CD4-positive, alpha-beta T cell treated with Interleukin-17A for 1 hour (primary cell): ENCODE measurements at places on chromosomes 11 and 22.

DNA sequence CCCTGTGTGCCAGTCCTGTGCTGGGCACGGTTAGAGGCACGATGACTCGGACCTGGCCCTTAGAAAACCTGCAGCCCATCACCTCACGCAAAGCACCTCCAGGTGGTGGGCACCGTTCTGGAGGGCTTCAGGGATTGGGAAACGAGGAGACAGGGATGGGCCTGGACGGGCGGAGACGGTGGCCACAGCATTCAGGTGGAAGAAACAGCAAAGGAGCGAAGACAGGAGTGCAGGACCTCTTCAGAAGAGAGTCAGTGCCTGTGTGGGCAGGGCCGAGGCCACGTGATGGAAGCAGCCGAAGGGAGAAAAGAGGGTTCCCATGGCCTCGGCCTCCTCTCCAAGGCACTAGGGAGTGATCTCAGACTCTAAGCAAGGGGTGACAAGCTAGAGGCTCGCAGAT, 8.1 kb upstream of the SLC22A12 start:
- no peak for DNase-seq

DNA sequence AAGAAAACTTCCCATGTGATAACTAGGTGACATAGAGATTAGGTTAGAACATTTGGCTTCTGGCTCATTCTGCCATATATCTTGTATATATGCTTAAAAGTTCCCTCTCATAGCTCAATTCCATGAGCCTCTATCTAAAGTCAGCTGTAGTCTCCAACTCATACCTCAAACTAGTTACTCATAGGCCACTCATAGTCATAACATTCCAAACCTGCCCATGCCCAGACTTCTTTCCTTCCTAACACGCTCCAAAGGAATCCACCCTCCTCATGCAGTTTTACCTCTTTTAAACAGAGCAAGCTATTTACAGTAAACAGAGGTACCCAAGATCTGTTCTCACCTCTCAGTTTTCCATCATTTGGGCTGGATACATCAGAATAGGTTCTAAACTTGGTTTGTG, 39.4 kb downstream of the GLYATL2 start:
- DNase-seq = no peak

DNA sequence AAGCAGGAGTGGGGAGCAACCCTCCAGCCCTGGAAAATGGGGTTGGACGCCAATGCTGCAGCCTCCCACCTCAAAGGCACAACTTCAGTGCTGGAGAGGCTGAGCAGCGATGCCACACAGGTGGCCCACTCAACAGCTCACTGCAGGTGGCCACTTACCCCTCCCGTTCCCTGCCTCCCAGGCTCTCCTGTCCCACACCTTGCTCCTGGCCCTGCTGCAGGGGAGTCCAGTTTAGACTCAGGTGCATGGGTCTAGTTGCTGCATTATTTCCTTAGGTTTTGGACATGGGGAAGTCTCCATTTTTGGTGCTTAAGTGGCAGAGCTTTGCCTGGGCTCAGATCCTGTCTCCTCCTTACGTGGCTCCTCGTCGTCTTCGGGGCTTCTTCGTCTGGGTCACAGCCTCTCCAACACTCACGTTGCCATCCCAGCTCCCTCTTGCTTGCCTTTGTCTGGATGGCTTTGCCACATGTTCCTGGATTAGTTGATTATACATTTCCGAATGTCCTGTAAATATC, 898.3 kb downstream of the BRD1 start:
- no peak for DNase-seq

- peak; percentile 79 for DNase-seq
These were observed 19.6 kb downstream of the C22orf23 start for GRCh38 chr22:37933711-37934376.

GRCh38 chr11:48006301-48006992, 26.1 kb downstream of the PTPRJ start:
- DNase-seq = peak; percentile 40

DNA sequence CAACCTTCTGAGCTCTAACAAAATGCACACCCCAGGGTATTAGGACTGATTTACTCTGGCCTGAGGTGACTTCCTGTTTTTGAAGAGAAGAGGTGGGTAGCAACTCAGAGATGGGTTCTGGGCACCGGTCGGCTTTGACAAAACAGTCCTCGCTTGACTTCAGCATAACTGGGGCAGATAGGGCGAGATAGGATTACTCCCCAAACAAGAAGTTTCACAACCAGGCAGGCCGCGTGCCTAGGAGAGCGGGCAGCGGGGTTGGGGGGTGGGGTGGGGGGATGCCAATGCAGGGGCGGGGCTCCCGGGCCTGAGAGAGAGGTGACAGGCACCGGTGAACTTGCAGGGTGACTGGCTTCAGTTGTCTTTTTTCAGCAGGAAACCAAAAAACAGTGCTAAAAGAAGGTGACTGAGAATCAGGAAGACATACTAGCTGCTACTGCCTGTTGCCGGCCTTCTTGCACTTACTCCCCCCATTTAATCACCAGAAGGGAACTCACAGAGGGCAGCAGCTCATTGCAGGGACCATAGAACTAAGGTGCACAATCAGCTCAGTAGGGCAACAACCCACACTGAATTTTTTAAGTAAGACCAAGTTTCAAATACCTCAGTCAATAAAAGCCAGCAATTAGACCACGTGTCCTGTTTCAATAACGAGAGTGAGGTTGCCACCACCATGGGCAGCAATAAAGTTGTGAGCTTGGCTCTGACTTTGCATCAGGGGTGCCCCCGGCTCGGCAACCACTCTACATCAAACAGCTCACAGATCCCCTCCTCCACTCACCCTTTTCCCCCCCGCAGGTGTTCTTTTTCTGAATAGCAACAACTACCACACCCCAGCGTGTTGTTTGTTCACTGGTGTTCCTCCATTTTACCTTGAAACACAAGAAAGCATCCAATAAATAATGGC, 37.2 kb upstream of the ETS1 start:
- peak; percentile 79 for DNase-seq

DNA sequence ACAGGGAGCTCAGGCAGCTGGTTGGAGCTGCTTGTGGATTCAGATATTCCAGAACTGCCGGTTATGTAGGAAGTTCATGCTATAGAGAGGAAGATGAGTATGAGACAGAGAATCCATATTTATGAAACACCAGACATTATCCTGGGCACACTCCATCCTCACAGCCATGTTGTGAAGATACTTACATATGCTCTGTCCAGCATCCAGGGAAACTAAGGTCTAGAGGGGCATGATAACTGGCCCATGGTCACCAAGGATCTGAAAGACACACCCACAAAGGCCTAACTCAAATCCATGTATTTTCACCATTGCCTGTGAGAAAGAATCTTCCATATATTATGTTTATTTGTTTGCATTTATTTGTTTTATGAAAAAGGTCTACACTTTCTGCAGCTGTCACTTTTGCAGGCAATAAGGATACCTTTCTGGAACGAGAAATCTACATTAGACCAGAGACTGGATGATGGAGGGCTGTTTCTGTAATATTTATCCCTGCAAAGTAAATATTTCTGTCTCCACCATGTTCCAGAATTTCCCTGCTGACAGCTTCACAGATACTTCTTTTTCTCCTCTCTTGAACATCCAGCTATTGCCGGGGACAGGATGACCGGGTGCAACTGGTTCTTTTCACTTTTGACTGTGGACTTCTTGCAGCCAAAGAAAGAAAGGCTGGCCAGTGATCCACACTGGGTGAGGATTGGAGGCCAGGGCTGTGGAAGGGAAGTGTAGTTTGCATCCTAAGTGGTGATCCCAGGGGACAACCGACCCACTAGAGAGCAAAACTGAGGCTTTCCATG, 145.9 kb upstream of the NAV2 start:
- DNase-seq = no peak

- DNase-seq = no peak
These were observed 2.4 kb upstream of the SCARF2 start for GRCh38 chr22:20439928-20440575.

DNA sequence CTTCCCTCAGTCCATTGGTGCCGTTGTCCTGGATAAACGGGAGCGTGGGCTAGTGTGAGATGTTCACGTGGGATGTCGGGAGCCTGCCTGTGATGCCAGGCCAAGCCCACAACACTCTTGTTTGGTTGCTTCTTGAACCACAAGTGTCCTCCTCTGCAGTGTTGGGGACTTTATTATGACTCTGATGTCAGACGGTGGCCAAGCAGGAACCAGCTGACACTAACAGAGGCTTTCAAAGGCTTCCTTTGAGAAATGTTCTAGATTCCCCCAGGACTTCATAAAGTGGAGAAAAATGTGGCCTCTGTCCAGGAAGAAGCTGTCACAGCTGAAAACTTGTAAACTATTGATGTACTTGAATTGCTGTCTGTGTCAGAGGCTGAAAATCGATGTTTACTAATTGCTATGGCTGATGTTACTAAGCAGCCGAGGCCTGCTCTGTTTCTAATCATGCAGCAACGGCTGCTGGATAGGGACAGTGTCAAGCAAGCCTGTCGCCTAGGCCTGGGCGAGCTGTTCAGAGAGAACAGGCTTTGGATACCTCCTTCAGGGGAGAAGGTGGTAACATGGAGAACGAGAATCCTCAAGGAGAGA, 131.7 kb downstream of the TBC1D22A start:
- DNase-seq = no peak

DNA sequence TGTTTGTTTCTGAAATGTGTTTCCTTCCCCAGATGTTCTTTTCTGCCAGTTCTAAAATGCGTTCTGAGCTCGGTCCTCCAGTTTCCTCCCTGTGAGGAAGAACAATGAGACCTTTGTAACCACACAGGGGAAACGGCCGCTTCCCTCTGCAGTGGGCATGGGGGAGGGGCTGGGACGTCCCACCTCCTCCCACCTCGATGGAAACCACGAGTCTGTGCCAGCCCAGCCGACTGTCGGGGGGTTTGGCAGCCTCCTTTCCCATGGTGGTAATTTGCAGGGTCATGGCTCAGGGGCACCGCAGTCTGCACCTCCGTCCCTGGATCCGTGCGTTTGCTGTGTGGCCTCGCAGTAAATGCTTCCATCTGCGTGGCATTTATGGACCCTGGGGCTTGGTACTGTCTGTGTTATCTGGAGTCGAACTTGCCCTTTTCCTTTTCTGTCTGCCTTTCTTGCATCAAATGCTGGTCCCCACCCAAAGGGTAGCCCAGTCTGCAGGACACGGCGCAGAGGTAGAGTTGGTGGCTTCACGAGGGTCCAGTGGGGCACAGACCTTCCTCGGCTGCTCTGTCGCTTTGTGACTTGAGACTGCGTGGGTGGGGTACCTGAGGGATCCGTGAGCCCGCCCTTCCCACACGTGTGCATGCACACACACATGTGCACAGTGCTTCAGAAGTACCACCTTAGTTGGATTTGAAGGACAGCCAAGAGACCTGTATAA, 16.1 kb downstream of the LRP5 start:
- no peak for DNase-seq

DNA sequence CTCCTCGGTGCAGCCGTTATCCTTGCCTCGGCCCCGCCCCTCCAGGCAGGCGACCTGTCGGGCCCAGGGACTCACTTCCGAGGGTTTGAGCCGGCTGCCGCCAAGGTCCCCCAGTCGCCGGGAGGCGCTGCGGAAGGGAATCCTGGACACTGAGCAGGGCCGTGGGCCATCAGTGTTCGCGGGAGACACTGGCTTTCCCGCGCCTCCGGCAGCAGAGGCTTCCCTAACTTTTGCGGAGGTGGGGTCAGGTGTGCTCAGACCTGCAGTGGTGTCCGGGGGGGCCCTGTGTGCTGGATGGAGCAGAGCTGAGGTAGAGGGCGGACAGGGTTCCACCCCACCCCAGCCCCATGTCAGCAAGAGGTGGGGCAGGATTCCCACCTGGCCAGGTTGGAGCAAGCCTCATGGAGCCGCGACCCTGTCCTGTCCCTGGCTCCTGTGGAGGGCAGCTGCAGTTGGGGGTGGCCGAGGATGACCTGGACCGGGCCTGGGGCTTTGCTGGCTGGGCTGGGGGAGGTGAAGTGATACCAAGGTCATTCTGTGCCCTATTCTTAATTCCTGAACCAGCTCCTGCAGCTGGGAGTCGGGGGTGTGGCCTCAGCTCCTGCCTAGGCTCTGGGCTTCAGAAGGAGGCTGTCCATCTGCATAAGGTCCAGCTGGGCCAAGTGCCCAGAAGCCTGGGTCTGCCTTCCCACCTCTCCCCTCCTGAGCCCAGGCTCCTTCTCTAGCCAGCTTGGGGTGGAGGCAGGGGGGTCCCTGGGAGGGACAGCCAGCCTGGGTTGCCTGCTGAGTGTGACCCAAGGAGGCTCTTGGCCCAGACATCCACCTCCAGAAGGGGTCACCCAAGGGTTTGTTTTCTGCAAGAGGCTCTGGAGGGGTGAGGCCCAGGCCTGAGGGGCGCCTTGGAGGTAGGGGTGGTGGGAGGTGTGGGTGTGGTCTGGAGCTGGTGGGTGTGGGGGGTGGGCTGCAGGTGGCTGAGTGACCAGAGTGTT, 8.4 kb downstream of the TSPAN4 start:
- DNase-seq = no peak

DNA sequence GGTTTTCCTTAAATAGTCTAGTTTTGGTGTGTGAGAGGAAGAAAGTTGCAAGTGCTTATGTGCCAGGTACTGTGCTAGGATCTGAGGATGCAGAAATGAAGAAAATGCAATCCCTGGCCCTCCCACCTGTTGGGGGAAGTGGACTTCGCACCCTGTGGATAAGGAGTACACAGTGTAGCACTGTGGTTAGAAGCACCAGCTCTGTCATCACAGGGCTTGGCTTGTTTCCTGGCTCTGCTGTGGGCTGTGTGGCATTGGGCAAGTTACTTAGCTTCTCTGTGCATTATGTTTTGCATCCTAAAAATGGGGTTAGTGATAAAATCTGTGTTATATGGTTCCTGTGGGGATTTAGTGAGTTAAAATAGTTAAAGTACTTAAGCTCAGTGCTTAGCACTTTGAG, 68.2 kb downstream of the ENDOD1 start:
- peak; percentile 22 for DNase-seq

- no peak for DNase-seq
These were observed 26.1 kb upstream of the LDHA start for GRCh38 chr11:18368221-18368620.

- DNase-seq = no peak
These were observed 679 bp downstream of the B4GAT1 start for GRCh38 chr11:66346476-66347424.

DNA sequence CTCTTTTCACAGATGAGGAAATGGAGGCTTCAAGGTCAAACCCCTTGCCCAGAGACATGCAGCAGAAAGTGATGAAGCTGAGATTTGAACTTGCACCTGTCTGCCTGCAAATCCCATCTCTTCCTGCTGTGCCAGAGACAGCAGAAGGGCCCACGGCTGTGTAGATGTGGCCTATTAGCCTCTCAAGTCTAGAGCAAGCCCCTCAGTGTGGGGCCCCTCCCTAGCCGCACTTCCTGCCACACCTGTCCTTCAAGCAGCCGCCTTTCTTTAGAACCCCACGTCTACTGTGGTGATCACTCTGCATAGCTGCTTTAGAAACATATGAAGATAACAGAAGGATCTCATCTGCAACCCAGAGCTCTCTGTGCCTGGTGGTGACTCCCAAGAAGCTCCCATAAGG, 41.2 kb upstream of the JAM3 start:
- DNase-seq = peak; percentile 64

- no peak for DNase-seq
These were observed 51.9 kb downstream of the SLC1A2 start for GRCh38 chr11:35367491-35367890.
